Neural progenitor cell (in vitro differentiated cells): ENCODE measurements at places on chromosomes 6 and 20. TPM values are rescaled to one million over a fixed set of nuclear protein-coding genes. Genes with fewer than 3 reads are reported as not detected.

GRCh38 chr6:170167657-170168159 is 123.2 kb downstream of the DLL1 start:
- no peaks in the 10 kb centered on the region for H3K36me3 ChIP-seq
- peaks cover 9% of the 10 kb centered on the region for H3K4me1 ChIP-seq
- no peak for DNase-seq
- H3K4me3 ChIP-seq: no peak overlapping the region
- H3K27ac ChIP-seq: no peak overlapping the region

GRCh38 chr20:44081476-44081875 is 105.5 kb downstream of the JPH2 start:
- H3K27me3 ChIP-seq: no peaks in the 10 kb centered on the region
- H3K36me3 ChIP-seq: no peaks in the 10 kb centered on the region
- H3K4me3 ChIP-seq: no peak overlapping the region
- no peaks in the 10 kb centered on the region for H3K4me1 ChIP-seq
- DNase-seq: no peak

GRCh38 chr6:30612213-30612612 is 4.8 kb downstream of the PPP1R10 start:
- H3K27me3 ChIP-seq: no peaks in the 10 kb centered on the region
- H3K36me3 ChIP-seq: peaks cover 24% of the 10 kb centered on the region
- H3K27ac ChIP-seq: no peak overlapping the region
- H3K4me3 ChIP-seq: no peak overlapping the region

- no peak overlapping the region for H3K4me3 ChIP-seq
- no peaks in the 10 kb centered on the region for H3K27me3 ChIP-seq
- no peak overlapping the region for H3K27ac ChIP-seq
- H3K36me3 ChIP-seq: no peaks in the 10 kb centered on the region
Observed at GRCh38 chr20:57697543-57697942, 12.3 kb downstream of the PMEPA1 start.

GRCh38 chr6:138959521-138959920 is 28.5 kb downstream of the REPS1 start:
- no peak overlapping the region for H3K4me3 ChIP-seq
- no peak for DNase-seq
- no peak overlapping the region for H3K27ac ChIP-seq
- H3K27me3 ChIP-seq: no peaks in the 10 kb centered on the region
- H3K36me3 ChIP-seq: peaks cover 3% of the 10 kb centered on the region

PERP gene
- 29.9 and 35.4 TPM in 2 replicates for total RNA-seq

ZNF831 gene
- not detected in 2 replicates for total RNA-seq

- H3K36me3 ChIP-seq: no peaks in the 10 kb centered on the region
- no peaks in the 10 kb centered on the region for H3K4me1 ChIP-seq
- no peaks in the 10 kb centered on the region for H3K27me3 ChIP-seq
- no peak for DNase-seq
- H3K4me3 ChIP-seq: no peak overlapping the region
Observed at GRCh38 chr6:22956029-22956681, 386.8 kb downstream of the HDGFL1 start.

- no peaks in the 10 kb centered on the region for H3K36me3 ChIP-seq
- peaks cover 7% of the 10 kb centered on the region for H3K4me1 ChIP-seq
- H3K27me3 ChIP-seq: peaks cover 11% of the 10 kb centered on the region
- DNase-seq: no peak
Observed at GRCh38 chr20:19761326-19761725, 3.3 kb downstream of the RIN2 start.

DNA sequence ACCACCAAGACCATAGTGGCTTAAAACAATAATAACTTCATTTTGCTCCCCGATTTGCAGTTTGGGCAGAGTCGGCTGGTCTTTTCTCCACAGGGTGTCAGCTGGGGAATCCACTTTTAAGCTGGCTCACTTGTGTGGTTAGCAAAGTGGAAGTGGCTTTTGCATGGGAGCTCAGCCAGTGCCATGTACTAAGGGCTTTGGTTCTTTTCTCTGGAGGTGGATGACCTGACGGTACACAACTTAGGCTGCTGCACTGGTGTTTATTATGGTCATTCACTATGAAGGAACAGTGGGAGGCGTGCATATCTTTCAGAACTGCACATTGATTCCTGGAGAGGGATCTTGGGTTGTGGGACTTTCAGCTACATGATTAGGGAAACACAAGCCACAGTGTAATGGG is 141.0 kb downstream of the OR2B2 start:
- DNase-seq: peak; percentile 52
- no peaks in the 10 kb centered on the region for H3K36me3 ChIP-seq

GRCh38 chr6:127090051-127090450 is 28.4 kb upstream of the RSPO3 start:
- H3K4me1 ChIP-seq: peaks cover 7% of the 10 kb centered on the region
- no peak overlapping the region for H3K27ac ChIP-seq
- H3K36me3 ChIP-seq: no peaks in the 10 kb centered on the region
- no peaks in the 10 kb centered on the region for H3K27me3 ChIP-seq
- DNase-seq: peak; percentile 16
- H3K4me3 ChIP-seq: no peak overlapping the region

- peak; percentile 19 for DNase-seq
- no peak overlapping the region for H3K27ac ChIP-seq
- no peaks in the 10 kb centered on the region for H3K36me3 ChIP-seq
- H3K4me3 ChIP-seq: no peak overlapping the region
- no peaks in the 10 kb centered on the region for H3K4me1 ChIP-seq
- no peaks in the 10 kb centered on the region for H3K27me3 ChIP-seq
Observed at GRCh38 chr20:60976913-60977312, 275.1 kb upstream of the CDH4 start.

DNA sequence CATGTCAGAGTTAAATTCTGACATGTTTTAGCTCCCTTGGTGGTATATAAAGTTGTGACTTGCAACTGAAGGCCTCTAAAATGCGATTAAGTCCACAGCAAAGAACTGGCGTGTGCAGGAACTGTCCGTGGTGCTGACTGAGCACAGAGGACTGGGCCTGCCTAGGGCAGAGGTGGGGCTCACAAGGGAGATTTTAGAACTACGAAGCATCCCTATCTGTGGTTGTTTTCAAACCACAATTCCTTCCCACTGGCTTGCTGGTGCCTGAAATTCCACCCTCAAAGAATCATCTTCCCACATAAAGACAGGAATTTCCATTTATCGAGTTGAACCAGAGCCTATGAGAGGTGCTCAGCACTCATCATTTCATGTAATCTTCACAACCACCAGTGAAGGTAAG is 30.1 kb downstream of the RIMS4 start:
- no peak overlapping the region for H3K27ac ChIP-seq
- H3K27me3 ChIP-seq: peaks cover 4% of the 10 kb centered on the region
- H3K36me3 ChIP-seq: no peaks in the 10 kb centered on the region
- H3K4me3 ChIP-seq: no peak overlapping the region
- no peaks in the 10 kb centered on the region for H3K4me1 ChIP-seq

DNA sequence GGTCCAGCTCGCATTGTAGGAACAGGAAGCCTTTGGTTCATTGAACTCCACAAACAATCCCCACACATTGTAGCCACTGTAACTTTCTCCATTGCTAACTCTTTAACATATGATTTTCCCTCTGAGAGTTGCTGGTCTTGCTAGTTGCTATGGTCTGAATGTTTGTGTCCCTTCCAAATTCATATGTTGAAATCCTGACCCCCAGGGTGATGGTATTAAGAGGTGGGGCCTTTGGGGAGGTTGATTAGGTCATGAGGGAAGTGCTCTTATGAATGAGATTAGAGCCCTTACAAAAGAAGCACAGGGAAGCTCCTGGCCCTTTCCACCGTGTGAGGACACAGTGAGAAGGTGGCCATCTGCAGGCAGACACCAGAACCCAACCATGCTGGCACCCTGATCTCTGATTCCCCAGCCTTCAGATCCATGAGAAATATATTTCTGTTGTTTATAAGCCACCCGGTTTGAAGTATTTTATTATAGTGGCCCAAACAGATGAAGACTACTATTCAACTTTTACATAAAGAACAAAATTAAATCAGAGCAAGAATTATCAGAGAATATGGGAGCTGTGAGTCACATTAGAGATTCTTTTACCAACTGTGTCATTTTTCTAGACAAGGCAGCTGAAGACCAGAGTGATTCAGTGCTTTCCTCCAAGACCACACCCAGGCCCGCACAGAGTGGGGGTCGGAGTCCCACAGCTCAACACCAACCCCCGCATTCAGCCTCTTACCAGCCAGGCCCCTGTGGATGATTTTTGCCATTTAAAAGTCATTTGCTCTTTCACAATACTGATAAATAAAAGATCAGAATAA is 143.0 kb downstream of the SAMD5 start:
- H3K4me3 ChIP-seq: no peak overlapping the region
- H3K4me1 ChIP-seq: peaks cover 12% of the 10 kb centered on the region
- no peaks in the 10 kb centered on the region for H3K27me3 ChIP-seq
- no peak overlapping the region for H3K27ac ChIP-seq
- DNase-seq: peak; percentile 28

- H3K27me3 ChIP-seq: no peaks in the 10 kb centered on the region
- H3K36me3 ChIP-seq: no peaks in the 10 kb centered on the region
- no peak overlapping the region for H3K4me3 ChIP-seq
- no peaks in the 10 kb centered on the region for H3K4me1 ChIP-seq
Observed at GRCh38 chr6:90765895-90766294, 179.0 kb upstream of the MAP3K7 start.

SCP2D1 gene
- not detected in 2 replicates for total RNA-seq

- H3K27ac ChIP-seq: no peak overlapping the region
- no peaks in the 10 kb centered on the region for H3K36me3 ChIP-seq
- no peaks in the 10 kb centered on the region for H3K4me1 ChIP-seq
- no peak overlapping the region for H3K4me3 ChIP-seq
Observed at GRCh38 chr6:39898625-39899024, 35.6 kb downstream of the MOCS1 start.

SNPH gene
- total RNA-seq: 0.43 and 0.90 TPM in 2 replicates

SYCP2L gene
- total RNA-seq: 8.9 and 12.5 TPM in 2 replicates

- H3K4me1 ChIP-seq: no peaks in the 10 kb centered on the region
- no peaks in the 10 kb centered on the region for H3K27me3 ChIP-seq
- no peak for DNase-seq
- no peaks in the 10 kb centered on the region for H3K36me3 ChIP-seq
Observed at GRCh38 chr6:70118670-70119069, 184.2 kb downstream of the COL9A1 start.

DNA sequence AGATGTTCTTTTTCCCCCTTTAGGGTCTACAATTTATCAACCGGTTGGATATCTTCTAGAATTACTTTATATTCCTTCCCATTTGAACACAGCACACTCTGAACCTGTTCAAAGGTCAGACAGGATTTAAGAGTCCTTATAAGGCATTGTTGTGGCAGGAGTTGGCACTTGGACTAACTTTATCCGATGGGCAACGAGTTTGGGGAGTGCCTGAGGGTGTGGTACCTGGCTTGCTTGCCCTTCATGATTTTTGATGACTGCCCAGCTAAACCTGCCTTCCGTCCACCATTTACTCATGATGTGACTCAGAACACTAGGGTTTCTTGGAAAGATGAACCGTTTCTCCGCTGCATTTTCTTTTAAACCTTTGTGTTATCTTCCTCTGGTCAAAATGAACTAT is 285.2 kb downstream of the FOXC1 start:
- H3K27ac ChIP-seq: no peak overlapping the region
- no peaks in the 10 kb centered on the region for H3K27me3 ChIP-seq
- DNase-seq: no peak
- no peak overlapping the region for H3K4me3 ChIP-seq
- H3K36me3 ChIP-seq: no peaks in the 10 kb centered on the region
- H3K4me1 ChIP-seq: no peaks in the 10 kb centered on the region

DNA sequence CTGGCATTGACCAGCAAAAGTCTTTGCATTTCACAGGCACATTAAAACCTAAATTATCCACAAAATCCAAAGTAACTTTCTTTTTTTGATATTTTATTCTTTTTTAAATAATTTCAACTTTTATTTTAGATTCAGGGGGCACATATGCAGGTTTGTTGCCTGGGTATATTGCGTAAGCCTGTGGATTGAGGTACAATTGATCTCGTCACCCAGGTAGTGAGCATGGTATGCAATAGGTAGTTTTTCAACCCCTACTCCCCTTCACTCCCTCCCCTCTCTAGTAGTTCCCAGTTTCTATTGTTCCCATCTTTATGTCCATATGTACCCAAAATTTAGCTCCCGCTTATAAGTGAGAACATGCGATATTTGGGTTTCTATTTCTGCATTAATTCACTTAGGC is 97.6 kb downstream of the CEP57L1 start:
- no peaks in the 10 kb centered on the region for H3K36me3 ChIP-seq
- no peak for DNase-seq
- H3K27ac ChIP-seq: no peak overlapping the region

GRCh38 chr6:42511803-42512422 is 51.9 kb upstream of the UBR2 start:
- no peaks in the 10 kb centered on the region for H3K36me3 ChIP-seq
- H3K27ac ChIP-seq: no peak overlapping the region

SMIM28 gene
- not detected in 2 replicates for total RNA-seq

- H3K36me3 ChIP-seq: peaks cover 7% of the 10 kb centered on the region
- H3K27ac ChIP-seq: peak overlapping the region; percentile 93
- peaks cover 7% of the 10 kb centered on the region for H3K4me1 ChIP-seq
- no peaks in the 10 kb centered on the region for H3K27me3 ChIP-seq
Observed at GRCh38 chr6:42889815-42890214, 10.4 kb downstream of the RPL7L1 start.

- no peak overlapping the region for H3K4me3 ChIP-seq
- no peak overlapping the region for H3K27ac ChIP-seq
- H3K4me1 ChIP-seq: no peaks in the 10 kb centered on the region
- H3K36me3 ChIP-seq: no peaks in the 10 kb centered on the region
- H3K27me3 ChIP-seq: no peaks in the 10 kb centered on the region
Observed at GRCh38 chr20:36043441-36043840, 75.1 kb downstream of the CNBD2 start.

KIFC1 gene
- 93.9 and 179 TPM in 2 replicates for total RNA-seq

BMP5 gene
- total RNA-seq: 1.2 and 1.5 TPM in 2 replicates

DUSP15 gene
- total RNA-seq: 0.45 and 1.1 TPM in 2 replicates

- H3K27me3 ChIP-seq: no peaks in the 10 kb centered on the region
- H3K36me3 ChIP-seq: no peaks in the 10 kb centered on the region
- no peak overlapping the region for H3K4me3 ChIP-seq
- peaks cover 51% of the 10 kb centered on the region for H3K4me1 ChIP-seq
- H3K27ac ChIP-seq: peak overlapping the region; percentile 33
- peak; percentile 37 for DNase-seq
Observed at GRCh38 chr6:38032797-38033196, 213.3 kb downstream of the ZFAND3 start.

TBX18 gene
- not detected in 2 replicates for total RNA-seq

AGER gene
- total RNA-seq: 1.1 and 1.4 TPM in 2 replicates

CEP162 gene
- total RNA-seq: 22.0 and 28.8 TPM in 2 replicates

GRCh38 chr6:37077191-37077904 is 71.9 kb downstream of the FGD2 start:
- H3K27ac ChIP-seq: no peak overlapping the region
- H3K4me1 ChIP-seq: peaks cover 18% of the 10 kb centered on the region
- no peak for DNase-seq
- H3K36me3 ChIP-seq: no peaks in the 10 kb centered on the region
- H3K4me3 ChIP-seq: no peak overlapping the region

GUCA1A gene
- total RNA-seq: 1.9 and 3.4 TPM in 2 replicates

XKR7 gene
- 0.07 and 0.19 TPM in 2 replicates for total RNA-seq

ENPP3 gene
- 0.09 and 0.50 TPM in 2 replicates for total RNA-seq
